ENCODE measurements at places on chromosomes 7 and 10.

DNA sequence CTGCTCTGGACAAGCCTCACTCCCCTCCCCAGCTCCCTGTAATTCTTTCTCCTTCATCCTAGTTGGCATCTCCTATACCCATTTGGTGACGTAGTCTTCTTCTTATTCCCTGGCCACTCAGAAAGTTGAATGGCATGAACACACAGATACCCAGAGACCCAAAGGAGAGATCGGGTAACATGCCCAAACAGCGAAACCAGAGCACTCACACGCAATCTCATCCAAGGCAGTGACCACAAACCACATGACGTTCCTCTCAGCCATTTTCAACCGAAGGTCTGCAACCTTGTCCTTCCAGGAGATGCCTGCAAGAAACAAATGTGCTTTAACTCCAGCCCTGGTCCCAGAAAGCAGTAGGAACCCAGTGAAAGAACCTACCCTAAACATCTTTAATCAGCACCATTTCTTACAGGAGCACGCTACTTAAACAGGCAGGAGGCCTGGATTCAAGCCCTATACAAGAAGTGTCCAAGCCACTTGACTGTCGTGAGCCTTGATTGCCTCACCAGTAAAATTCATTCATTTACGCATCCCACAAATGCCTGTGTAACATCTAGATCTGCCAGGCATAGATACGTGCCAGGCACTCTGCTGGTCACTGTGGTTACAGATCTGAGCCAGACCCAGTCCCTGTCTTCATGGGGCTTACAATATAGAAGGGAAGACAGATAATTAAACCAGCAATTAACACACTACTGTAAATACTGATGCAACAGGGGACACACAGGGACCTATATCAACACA lies 37.1 kb downstream of the XPNPEP1 start:
- no peak for DNase-seq

- DNase-seq, result no peak
Measured at GRCh38 chr7:37395618-37396259, 52.9 kb downstream of the ELMO1 start.

DNA sequence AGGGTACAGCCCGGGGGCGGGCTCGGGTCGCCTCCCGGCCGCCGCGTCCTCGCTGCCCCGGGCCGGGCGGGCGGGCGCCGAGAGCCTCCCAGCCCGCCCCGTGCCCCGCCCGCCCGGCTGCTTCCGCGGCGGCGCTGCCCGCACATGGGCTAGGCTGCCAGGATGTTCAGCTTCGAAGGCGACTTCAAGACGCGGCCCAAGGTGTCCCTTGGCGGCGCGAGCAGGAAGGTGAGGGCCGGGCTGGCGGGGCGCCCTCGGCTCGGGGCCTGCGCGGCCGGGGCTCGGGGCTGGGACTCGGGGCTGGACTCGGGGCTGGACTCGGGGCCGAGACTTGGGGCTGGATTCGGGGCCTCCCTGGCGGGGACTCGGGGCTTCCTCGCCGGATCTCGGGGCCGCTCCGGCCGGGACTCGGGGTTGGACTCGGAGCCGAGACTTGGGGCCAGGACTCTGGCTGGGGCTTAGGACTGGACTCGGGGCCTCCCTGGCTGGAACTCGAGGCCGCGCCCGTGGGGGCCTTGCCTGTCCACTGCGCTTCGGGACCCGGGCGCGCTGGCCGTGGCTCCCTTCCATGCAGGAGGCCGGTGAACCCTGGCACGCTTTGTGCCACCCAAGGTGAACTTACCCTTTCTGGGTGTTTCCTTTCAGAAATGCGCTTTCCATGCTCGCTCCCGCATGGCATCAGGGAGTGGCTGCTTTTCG lies 534 bp downstream of the UBE3C start:
- no peak for DNase-seq

GRCh38 chr10:14648946-14649345 lies 125.8 kb downstream of the FAM107B start:
- no peak for DNase-seq

DNA sequence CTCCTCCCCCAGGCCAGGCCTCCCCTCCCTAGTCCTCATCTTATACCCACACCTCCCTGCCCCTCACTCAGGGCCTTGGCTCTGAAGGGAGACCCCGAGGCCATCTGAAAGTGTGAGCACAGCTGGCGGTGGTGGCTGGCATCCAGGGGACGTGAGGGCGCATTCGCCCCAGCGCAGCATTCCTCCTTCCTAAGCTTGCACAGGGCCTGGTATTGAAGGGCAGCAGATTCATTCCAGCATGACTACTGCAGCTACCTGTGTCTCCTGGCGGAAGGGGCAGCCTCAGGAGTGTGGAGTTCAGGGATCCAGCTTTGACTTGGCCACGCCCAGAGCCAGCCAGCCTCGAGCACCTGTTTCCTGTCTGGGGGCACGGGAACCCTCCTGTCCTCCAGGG lies 72.6 kb downstream of the PARP12 start:
- DNase-seq, result no peak

GRCh38 chr10:61125560-61126170 lies 181.7 kb upstream of the RHOBTB1 start:
- no peak for DNase-seq

Measured in NCI-H1092 (cell line).